Brain (organoid and tissue), 16 donors: ENCODE measurements at places on chromosomes 12 and 14.

GRCh38 chr12:124618291-124618902, 51.0 kb upstream of the NCOR2 start:
- no peak for DNase-seq

- no peak for DNase-seq
These were observed 11.1 kb downstream of the SVOP start for GRCh38 chr12:109009766-109010165.

DNA sequence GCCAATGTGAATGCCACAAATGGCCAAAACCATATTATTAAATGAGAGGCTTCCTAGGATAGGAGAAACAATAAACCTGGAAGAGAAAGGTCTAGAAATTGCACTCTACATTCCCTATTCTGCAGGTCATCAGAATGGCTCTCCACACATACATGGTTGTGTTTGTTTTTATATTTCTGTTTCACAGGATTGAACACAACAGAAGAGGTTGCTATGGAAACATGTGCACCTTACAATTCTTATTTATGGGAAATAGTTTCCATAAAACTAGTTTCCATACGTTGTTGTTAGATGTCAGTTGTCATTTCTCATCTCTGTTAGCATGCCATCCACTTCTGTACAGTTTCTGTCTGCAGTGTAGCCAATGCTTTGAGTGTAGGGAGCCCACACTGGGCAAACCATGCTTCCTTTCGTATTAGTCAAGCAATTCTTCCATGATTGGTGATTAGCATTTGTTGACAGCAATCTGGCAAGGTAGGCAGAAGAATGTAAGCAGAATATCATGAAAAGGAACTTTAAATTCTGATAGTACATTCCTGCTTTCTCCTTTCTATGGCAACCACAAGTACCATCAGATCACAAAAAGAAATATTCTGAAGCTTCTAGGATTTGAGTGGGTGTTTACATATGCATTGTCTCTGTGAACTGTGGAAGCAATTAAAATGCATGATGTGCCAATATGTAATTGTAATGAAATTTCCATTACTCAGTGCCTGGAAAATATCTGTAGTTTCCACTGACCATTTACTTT, 141.6 kb upstream of the AVPR1A start:
- peak; percentile 6 for DNase-seq

DNA sequence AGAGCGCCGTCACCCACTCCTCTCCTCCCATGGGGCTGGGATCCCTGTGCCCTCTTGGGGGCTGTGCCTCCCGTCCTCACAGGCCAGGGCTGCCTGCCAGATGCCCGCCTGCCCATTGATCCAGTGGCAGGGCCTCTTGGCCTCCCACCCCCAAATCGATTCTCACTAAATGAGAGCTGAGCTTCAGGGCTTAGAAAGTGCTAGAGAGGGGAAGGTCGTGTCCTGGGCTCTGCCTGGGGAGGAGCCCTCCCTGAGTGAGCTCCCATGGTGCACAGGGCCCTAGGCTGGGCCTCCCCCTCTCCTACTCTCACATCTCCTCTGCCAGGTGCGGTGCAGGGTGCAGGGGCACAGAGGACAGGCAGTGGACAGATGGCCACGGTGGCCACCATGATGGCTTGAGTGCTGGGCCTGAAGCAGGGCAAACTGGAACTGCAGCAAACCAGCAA, 9.2 kb downstream of the BEGAIN start:
- no peak for DNase-seq
